ENCODE measurements at places on chromosomes 12 and 14. TPM values are rescaled to one million over a fixed set of nuclear protein-coding genes. Genes with fewer than 3 reads are reported as not detected.

The OR6C2 gene
- not detected for total RNA-seq

The PPP1R36 gene
- total RNA-seq: 0.33 TPM

The TMX1 gene
- total RNA-seq: 53.6 TPM

The HOXC12 gene
- not detected for total RNA-seq

The KCNK13 gene
- total RNA-seq: not detected
